ENCODE measurements at places on chromosomes 7 and 10.

- no peak for DNase-seq
These were observed 29.7 kb downstream of the KIAA1217 start for GRCh38 chr10:24238519-24239247.

DNA sequence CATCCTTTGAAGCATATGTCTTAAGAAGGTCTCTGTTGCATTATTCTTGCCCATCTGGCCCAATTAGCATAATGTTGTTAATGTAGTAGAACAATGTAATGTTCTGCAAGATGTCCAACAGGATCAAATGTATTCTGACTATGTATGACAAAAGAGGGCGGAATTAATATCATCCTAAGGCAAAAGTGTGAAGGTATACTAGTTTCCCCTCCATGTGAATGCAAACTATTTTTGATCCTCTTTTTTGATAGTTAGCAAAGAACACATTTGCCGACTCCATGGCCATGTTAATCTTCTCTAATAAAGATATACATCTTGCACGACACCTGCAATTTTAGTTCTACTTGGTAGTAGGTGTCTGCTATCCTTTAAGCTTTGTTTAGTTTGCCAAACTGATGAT lies 157.6 kb downstream of the ATRNL1 start:
- no peak for DNase-seq

DNA sequence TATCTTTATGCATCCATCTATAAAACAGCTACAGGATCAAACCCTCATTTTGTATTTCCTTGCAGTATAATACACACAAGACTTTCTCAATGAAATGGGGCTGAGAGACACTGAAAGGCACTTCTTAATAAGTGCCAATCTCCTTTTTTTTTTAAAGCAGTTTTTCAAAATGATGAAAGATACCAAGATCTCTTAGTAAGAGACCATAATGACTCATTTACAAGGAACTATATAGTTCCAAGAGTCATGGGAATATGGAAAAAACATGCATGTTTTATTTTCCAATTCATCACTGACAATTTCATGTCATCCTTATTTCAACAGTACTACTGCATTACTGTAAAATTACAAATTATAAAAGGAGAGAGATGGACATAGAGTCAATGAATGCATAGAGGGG lies 973.7 kb downstream of the GATA3 start:
- no peak for DNase-seq

DNA sequence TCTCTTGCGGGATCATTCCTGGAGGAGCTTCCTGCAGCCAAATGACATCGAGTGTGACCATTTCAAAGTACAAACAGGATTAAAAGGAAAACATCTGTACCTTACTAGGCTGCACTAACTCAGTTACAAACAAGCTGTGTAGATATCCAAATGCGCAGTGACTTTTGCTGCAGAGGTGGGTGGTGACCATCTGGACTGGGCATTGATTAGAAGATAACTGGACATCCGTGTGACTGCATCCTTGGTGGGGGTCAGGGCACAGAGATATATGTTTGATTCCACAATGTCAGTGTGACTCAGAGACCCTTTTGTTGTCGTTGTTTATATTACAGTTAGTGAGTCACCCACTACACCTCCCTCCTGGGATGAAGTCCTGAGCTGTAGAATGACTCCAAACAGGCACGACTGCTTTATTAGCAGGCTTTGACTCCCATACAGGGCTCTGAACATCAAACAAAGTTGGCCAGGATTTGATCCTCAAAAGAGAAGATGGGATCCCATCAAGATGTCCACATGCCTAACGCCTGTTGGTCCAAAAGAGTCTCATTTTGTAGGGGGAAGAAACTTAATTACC lies 56.7 kb upstream of the SDK1 start:
- no peak for DNase-seq

DNA sequence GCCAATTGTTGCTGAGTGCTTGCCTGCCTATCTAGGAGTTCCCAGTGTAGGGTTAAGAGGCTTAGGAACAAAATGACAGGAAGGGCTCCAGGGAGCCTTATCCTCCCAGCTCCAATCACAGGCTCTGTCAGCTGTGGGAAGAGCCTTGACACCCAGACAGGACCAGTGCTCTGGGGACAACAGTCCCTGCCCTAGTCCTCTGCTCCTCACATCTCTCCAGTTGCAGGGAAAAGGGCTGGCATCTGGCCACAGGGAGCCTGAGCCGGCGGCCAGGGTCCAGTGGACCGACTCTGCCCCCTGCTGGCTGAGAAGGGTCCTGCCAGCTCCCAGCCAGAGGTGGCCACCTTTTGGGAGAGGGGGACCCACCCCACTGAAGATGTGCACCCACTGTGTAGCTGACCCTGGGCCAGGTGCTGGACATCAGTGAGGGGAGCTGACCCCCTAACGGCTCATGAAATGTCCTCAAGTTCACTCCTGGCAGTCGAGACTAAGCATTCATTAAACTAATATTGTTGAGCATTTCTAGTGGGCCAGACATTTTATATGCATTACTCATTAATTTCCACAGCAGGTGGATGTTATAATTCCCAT lies 17.6 kb downstream of the DNAJB12 start:
- peak; percentile 59 for DNase-seq

DNA sequence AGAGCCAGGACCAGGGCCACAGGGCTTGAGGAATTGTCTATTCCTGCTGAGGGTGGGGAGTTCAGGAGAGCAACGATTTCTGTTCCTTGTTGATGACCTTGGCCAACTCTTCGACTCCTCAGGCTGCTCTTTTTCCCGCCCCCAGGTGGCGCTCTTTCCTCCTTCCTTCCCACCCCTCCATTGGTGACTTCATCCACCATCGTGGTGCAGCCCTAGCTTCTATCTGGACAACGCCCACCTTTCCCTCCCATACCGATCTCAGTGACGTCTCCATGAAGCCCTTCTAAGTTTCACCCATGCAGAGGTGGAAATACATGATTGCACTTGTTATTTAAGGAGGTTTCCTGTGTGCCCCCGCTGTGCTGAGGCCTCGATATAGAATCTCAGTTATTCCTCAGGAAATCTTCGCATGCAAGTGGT lies 22.1 kb upstream of the CARD11 start:
- DNase-seq, result peak; percentile 37

- DNase-seq, result peak; percentile 73
These were observed 35.4 kb downstream of the BAG3 start for GRCh38 chr10:119686465-119687191.

DNA sequence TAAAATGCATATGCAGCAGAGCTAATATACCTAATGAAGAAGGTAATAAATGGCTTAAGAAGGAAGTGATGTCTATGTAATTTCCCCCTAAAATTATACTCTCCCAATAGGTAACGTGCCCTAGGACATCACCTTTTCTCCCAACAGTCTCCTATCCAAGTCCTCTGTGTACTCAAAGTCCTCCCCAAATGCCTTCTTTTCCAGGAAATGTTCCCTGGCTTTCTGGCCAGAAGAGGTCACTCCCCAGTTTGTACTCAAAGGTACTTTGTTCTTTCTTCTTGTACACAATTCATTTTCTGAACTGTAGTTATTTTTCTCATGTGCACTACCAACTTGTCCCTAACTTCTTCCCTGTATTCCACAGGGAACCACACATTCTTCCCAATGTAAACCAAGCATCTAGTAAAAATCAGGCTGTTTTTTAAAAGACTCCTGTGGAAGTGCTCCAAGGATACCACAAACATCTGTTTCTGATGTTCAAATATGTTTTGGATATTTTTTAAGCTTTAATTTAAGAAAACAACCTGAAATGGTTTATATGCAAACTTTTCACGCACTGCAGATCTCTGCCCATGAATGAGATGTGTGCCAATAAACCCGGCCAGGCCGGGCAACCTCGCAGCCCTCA lies 262.3 kb upstream of the KLF14 start:
- no peak for DNase-seq

DNA sequence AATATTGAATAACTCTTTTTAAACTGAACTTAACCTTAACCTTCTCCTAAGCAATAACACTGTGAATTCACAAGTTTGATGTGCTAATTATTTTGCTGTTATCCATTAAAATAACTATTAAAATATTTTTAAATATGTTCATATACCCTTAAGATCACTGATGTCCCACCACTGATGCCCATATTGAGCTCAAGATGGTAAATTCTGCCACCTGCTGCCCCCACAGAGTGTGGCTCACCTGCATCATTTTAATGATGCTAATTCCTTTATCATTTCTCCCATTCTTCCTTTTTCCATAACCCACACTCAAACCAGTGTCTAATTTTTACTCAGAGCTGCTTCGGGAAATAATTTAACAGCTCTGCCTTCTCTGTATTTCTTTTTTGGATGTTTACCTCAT lies 82.3 kb upstream of the ARID5B start:
- no peak for DNase-seq

DNA sequence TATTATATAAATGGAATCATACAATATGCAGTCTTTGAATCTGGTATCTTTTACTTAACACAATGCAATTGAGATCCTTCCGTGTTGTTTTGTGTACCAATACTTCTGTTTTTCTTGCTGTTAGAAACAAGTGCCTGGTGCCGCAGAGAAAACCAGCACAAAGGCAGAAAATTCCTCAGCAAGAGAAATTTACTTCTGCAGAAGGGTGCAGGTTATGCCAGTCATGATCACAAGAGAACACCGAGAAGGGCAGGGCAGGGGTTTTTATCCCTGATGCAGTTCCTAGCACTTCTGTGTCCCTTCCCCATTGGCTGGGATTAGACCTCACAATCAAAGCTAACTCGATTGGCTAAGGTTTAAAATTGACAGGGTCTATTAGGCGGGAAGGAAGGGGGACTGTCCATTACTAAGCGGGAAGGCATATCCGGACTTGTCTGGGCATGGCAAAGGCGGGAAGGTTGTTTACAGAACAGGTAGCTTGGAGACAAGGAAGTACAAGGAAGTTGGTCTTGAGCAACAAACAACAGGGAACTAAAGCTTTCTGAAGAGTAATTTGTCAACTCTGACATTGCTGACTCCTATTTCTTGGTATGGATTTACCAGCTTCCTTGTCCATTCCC lies 2.4 kb upstream of the ZNF33B start:
- no peak for DNase-seq

Data from T-helper 2 cell (primary cell).